ENCODE measurements at places on chromosomes 6 and 20.

GRCh38 chr6:14983599-14984518, 262.0 kb upstream of the JARID2 start:
- DNase-seq: no peak

- DNase-seq: no peak
These were observed 7.1 kb downstream of the PANK2 start for GRCh38 chr20:3896302-3896701.

DNA sequence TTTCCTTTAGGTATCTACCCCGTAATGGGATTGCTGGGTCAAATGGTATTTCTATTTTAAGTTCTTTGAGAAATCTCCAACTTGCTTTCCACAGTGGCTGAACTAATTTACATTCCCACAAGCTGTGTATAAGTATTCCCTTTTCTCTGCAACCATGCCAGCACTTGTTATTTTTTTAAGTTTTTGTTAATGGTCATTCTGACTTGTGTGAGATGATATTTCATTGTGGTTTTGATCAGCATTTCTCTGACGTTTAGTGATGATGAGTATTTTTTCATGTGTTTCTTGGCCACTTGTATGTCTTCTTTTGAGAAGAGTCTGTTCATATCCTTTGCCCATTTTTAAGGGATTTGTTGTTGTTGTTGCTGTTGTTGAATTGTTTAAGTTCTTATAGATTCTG, 871.1 kb downstream of the KIF16B start:
- DNase-seq: peak; percentile 83

GRCh38 chr20:25483431-25484132, 76.1 kb downstream of the GINS1 start:
- DNase-seq: no peak

- DNase-seq: peak; percentile 4
These were observed 6.1 kb downstream of the UBD start for GRCh38 chr6:29553268-29554057.

DNA sequence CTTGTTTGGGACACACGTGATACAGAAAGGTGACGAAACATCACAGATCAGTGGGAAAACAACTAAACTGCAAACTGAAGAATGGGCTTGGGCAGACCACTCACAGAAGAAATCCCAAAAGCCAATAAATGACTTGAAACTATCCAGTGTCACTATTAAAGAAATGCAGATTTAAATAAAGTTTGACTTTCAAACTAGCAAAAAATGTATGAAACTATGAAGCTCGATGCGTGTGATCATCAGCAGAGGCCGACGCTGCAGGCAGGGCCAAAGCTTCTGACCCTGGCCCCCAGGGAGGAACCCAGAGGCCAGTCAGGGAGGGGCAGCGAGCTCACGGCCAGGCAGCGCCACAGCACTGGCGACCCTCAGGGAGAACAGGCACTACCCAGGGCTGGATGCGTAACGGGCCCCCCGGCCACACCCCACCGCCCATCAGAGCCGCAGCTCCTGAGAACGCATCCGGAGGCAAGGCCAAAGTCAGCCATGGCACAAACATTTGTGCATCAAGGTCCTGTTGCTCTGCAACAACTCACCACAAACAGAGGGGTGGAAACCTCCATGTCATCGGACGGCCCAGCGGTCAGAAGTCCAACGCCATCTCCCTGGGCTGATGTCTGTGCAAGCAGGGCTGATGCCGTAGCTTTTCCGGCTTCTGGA, 94.1 kb downstream of the YTHDF1 start:
- DNase-seq: no peak

- no peak for DNase-seq
These were observed 13.7 kb downstream of the DACT2 start for GRCh38 chr6:168305863-168306262.

GRCh38 chr20:63923651-63924050, 28.7 kb downstream of the DNAJC5 start:
- DNase-seq: no peak

- no peak for DNase-seq
These were observed 59.9 kb upstream of the HBS1L start for GRCh38 chr6:135114355-135115145.

DNA sequence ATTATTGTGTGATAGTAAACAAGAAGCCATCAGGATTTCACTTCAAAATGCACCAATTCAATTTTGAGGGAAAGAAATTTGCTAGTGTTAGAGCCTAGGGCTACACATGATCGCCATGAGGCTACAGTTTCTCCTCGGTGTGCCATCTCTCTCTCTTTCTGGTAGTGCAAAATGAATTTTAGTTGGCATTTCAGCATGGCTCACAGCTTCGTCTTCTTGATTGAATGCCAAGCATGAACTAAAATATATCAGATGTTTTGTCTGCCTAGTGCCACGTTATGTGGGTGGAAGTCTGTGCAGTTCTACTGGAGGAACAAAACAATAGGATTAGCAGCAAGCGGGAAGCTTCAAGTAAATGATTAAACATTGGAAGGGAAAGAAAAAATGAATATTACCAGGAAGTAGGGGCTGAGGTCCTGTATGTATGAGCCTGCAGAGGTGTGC, 6.8 kb upstream of the MRAP2 start:
- no peak for DNase-seq

DNA sequence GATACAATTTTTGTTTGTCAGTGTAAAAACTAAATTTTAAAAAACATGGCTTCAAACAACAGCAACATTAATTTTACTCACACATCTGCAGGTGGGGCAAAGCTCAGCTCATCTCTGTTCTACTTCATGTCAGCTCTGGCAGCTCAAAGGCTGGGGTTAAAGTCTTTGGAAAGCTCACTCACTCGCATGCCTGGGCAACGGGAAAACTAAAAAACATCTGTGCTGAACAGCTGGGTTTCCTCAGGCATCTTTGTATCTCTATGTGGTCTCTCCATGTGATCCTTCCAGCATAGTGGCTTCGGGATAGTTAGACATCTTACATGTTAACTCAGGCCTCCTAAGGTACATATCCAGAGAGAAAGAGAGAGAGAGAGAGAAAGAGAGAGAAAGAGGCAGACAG, 499.6 kb downstream of the RFPL4B start:
- DNase-seq: no peak

- no peak for DNase-seq
These were observed 177.6 kb upstream of the LRFN2 start for GRCh38 chr6:40764726-40765125.

DNA sequence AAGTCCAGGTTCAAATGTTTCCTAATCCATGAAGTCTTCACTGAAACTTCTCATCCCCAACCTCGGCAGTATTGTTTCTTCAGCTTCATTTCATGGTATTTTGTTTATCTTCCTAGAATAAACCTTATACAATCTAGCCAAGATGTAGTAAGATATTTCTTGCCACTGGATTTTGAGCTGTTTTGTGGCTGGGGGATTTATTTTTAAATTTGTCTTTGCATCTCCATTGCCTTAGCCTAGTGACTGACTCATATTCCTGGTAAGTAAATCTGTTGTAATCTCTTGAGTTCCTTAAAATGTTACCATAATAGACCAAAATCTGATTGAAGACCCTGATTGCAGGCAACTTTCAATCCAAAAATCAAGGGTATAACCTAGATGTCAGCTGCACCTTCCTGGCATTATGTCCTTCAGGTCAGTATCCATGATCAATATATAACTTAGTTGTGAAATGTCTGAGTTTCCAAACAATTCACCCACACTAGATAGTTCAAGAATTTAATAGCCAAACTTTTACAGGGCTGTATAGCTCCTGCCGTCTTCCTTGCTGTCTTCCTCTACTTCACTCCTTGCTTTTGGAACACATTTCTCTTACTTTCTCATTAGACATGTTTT, 4.7 kb upstream of the TRMT11 start:
- DNase-seq: no peak

DNA sequence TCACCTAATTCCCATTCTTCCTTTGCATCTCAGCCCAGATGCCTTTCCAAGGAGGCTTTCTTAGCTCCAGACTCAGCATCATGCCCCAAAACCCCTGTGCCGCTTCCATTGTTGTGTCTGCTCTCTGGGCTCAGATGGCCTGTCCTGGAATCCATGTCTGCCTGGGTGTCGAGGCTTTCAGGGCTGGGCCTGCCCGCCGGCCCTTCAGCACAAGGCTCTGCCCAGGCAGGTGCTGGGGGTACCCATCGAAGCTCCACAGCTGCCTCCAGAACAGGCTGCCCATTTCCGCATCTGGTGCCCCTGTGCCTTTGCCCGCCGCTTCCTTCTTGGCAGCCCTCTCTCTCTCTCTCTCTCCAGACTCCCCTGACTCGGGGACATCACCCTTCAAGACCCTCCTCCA, 1.2 kb downstream of the CPXM1 start:
- no peak for DNase-seq

GRCh38 chr6:79430913-79431536, 106.2 kb downstream of the LCA5 start:
- no peak for DNase-seq

DNA sequence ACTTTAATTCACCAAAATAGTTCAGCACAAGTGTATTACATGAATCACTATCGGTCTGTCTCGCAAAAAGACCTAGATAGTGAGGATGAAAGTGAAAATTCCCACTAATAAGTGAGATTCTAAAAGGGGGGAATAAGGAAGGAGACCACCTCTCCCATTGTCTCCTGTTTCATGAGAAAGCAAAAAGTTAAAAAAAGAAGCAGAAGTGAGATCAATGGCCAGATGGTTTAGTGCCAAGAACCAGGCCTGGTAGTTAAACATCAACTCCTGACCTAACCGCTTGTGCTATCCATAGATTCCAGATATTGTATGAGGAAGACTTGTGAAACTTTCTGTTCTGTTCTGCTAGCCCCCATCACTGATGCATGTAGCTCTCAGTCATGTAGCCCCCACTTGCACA, 293.0 kb downstream of the RNGTT start:
- DNase-seq: no peak

DNA sequence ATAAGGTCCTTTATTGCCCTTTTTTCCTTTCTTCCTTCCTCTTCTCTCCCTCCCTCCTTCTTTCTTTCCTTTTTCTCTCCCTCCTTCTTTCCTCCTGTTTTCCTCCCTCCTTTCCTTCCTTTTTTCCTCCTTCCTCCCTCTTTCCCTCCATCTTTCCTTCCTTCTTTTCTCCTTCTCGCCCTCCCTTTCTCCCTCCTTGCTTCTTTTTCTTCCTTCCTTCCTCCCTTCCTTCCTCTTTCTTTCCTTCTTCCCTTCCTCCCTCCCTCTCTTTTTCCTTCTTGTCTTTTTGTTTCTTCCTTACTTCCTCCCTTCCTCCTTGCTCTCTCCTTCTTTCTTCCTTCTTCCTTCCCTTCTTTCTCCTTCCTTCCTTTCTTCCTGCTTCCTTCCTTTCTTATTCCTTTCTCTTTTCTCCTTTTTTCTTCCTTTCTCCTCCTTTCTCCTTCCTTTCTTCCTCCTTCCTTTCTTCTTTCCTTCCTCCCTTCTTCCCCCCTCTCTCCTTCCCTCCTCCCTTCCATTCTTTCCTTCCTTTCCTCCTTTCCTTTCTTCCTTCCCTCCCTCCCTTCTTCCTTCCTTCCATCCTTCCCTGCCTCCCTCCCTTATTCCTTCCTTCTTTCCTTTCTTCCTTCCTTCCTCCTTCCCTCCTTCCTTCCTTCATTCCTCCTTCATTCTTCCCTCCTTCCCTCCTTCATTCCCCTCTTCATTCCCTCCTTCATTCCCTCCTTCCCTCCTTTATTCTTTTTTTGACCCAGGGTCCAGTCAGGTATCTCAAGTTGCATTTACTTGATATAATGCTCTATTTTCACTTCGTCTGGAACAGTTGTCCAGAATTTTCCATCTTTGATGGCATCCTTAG, 11.7 kb upstream of the PHIP start:
- DNase-seq: no peak

DNA sequence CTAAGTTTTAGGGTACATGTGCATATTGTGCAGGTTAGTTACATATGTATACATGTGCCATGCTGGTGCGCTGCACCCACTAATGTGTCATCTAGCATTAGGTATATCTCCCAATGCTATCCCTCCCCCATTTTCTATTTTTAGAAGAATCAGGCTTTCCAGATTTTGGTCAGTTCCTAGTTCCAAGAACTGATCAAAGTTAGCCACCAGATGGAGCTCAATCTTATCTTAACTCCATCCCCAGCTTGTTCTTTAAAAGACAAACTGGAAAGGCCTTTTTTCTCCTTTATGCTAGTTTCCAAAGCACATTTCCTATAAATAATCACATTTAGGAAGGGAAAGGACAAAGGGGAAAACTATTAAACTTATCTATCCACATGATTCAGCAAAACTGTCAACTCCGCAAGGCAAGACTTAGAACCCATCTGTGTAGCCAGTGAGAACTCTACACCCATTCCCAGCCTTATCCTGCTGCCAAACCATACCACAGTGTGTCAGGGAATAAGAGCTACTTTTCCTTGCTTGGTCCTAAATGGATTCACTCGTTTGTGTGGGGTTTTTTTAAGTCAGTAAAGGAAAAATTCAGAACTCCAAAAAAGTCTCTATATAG, 22.8 kb upstream of the KHDC1 start:
- DNase-seq: peak; percentile 54
